ENCODE measurements at places on chromosomes 12 and 14.

DNA sequence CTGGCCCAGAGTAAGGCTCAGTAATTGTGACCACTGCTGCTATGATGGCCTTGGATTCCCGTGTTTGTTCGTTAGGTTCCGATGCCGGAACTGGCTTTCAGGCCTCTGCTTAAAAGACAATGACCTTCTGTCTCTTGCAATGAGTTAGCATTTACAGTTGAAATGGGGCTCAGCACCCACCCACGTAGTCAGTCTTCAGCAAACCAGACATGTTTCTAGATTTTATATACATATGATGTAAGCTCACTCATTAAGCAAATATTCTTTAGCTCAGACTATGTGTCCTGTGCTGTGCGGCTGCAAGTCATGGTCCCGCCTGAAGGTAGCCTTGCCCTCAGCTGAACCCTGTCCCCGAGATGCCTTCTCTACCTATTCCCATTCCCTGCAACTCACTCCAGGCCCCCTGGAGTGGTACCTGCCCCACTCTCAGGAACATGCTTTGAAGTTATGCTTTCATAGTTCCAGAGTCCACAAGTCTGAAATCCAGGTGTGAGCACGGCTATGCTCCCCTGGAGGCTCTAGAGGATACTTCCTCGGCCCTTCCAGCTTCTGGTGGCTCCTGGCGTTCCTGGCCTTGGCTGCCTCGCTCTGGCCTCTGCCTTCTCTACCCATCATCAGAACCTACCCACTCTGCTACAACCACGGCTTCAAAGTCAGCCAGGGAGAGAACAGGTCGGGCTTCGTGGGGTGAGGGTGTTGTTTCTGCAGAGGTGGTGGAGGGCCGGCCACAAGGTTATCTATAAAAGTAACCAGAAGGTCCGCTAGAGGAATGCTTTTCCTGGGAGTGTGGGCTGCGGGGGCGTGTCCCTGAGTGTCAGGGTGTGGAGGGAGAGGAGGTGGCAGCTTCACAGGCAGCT lies 157.8 kb downstream of the RBM19 start:
- no peak for DNase-seq

- DNase-seq: no peak
Observed at GRCh38 chr12:15712823-15713660, 76.1 kb downstream of the EPS8 start.

GRCh38 chr12:49187184-49187583 lies 1.7 kb downstream of the TUBA1A start:
- DNase-seq: peak; percentile 21

DNA sequence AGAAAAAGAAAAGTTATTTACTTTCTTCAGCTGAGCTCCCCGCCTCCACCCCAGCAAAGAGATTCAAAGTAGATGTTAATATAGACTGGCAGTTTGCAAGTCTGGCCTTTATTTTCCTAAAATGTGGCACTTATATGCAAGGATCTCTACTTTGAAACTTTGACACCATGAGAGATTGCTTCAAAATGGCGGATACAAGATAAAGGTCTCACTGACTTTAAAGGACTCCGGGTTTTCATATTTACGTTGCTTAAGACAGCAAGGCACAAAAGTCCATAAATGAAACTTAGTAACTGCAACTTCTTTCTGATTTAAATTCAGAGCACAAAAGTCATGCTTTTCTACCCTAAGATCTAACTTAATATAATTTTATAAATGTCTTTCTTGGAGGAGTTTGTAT lies 3.5 kb downstream of the OTX2 start:
- no peak for DNase-seq

All from renal cortical epithelial cell (primary cell).